ENCODE measurements at places on chromosomes 13 and 19.
A peak's percentile ranks its signal among the peaks of the same experiment; 100 is the strongest.

GRCh38 chr19:57755031-57755430 lies 8.4 kb downstream of the ZNF776 start:
- no peak for DNase-seq

DNA sequence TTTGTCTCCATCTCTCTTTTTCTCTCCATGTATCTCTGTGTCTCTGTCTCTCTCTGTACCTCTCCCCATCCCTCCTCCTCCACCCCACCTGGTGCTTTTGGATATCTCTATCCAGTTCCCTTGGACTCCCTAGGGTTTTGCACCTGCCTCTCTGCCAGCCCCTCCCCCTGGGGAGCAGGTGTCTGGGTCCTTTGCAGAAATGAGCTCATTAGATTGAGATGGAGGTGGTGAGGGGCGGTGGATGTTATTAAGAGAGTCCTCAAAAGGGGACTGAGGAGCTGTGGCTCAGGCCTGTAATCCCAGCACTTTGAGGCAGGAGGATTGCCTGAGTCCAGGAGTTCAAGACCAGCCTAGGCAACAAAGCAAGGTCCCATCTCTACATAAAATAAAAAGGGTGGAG lies 2.1 kb downstream of the KCNN4 start:
- DNase-seq: no peak

GRCh38 chr19:19064811-19065745 lies 1.3 kb downstream of the SLC25A42 start:
- DNase-seq: no peak

DNA sequence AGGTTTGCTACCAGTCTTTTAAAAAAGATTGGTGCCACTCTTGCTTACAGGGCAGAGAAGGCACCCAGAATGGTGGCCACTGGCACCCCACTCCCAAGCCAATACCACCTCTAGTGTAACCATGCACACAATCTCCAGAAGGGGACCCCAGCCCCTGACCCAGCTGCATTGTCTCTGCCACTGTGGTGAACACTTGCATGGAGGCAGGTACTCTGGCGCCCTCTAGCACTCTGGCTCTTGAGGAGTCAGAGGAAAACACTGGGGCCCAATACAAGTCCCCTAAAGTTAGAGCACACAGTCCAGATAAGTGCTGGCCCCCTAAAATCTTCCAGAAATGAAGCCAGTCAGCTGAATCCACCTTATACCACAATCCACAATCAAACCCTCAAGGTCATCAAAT lies 6.0 kb downstream of the ERVV-1 start:
- peak; percentile 67 for DNase-seq

DNA sequence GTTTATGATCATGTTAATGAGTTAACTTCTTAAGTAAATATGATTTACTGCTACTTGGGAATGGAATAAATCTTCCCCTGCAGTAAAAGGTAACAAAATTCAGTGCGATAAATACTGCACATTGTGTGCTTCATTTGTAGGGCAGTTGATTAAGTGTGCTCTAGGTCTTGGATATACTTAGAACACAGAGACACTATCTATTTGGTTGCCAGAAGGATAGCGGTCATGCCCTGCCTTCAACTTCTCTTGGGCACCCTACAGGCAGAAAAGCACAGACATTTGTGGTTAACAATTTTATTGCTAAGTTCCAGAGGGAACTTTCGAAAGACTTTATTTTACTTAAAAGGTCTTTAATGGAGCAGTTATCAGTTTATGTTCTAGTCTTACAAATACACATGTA lies 605.8 kb downstream of the PCDH9 start:
- DNase-seq: no peak
